ENCODE measurements at places on chromosomes 1 and 21.

- DNase-seq = no peak
These were observed 58.8 kb upstream of the PTGFR start for GRCh38 chr1:78432016-78432415.

GRCh38 chr1:229717786-229718576 is 91.9 kb downstream of the URB2 start:
- DNase-seq = no peak

- DNase-seq = no peak
These were observed 77.6 kb downstream of the XCL2 start for GRCh38 chr1:168466092-168466713.

DNA sequence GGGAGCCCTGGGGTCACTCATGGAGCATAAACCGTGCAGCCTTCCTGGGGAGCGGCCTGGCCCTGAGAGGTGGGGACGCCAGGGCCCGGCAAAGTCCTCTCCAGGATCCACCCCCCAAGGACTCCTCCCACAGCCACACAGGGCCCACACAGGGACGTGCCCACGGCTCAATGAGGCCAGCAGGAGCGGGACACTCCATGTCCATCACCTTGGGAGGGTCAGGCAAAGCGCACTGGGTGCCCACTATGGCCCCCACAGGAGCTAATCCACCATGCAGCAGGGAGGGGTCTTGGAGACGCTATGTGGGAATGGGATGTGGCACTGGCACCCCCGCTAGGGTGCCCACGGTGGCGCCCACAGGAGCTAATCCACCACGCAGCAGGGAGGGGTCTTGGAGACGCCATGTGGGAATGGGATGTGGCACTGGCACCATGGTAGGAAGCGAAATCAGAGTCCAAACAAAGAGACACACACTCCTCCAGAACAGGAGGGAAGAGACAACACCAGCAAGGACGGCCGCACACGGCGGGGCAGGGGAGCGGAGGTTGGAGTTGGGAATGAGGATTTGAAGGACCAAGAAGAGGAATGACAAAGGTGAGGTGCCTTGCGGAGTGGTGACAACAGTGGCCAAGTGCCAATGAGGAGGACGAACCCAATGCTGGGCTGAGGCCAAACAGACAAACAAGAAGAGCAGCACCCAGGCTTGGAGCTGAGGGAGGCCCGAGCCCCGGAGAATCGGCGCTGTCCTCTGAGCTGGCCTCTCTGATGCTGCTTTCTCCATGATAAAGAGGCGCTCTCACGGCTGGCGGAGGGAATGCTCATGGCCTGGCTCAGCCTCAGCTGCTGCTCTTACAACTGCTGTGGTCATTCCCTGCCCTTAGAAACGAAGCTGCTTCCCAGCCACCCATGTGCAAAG is 18.1 kb upstream of the SLC19A1 start:
- no peak for DNase-seq

DNA sequence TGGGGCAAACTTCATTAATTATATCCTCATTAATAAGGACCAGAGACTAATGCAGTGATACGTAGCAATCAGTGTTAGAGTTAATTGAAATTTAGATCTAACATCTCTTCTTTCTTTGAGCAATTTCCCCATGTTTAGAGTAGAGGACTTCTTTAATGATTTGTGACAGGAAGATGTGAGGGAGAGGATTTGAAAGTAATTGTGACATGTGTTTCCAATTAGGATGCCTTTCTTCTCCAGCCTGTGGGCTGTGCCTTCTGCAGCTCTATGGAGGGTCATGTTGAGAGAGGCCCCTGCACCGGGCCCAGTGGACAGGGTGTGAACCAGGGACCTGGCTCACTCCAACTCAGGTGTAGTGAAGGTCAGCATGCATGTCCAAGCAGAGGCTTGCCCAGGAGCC is 103.0 kb downstream of the GREM2 start:
- no peak for DNase-seq

DNA sequence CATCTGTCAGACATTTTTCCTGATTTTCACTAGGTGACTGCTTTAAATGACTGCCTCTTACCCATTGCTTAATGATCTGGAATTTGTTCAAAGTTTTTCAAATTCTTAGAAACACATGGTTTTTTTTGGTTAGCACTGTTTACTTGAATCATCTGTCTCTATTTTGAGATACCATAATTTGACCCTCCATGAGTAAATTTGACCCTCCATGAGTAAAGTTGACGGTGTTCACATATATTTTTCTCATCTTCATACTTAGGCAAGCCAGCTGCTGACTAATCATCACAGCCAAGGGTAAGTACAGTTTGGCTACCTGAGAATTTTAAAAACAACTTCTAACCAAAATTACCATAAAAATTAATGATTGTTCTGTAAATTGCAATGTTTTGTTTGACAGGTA is 586.5 kb downstream of the PTBP2 start:
- no peak for DNase-seq

GRCh38 chr1:246153796-246154212 is 353.3 kb downstream of the SMYD3 start:
- DNase-seq = no peak

DNA sequence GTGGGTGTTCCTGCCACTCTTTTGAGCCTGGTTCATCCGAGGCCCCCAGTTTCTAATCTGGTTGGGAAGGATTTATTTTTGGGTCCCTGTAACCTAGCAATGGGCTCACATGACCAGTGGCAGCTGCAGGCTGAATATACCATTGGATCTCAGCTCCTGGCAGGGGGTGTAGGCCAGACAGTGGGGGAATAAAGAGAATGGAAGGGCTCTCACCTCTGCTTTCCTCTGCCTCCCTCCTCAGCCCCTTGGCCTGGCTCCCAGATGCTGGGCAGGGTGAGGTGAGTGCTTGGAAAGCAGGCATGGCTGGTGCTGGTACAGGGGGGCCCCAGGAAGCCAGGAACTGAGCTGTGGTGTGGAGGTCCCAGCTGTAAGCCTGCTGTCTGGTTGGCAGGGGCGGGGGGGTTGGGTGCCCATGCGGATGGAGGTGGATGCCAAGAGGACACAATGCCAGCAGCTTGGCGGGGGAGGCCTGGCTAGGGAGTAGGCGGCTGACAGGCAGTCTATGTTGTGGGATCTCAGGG is 3.6 kb upstream of the GPR61 start:
- no peak for DNase-seq

GRCh38 chr1:94379615-94380014 is 38.6 kb upstream of the ABCD3 start:
- no peak for DNase-seq

GRCh38 chr1:50197216-50197615 is 88.5 kb downstream of the ELAVL4 start:
- no peak for DNase-seq

- DNase-seq = peak; percentile 92
These were observed 51.4 kb downstream of the EVA1C start for GRCh38 chr21:32463889-32464300.

GRCh38 chr1:103779932-103780331 is 30.2 kb downstream of the AMY1C start:
- no peak for DNase-seq

GRCh38 chr1:86965012-86965826 is 50.8 kb downstream of the HS2ST1 start:
- peak; percentile 13 for DNase-seq

- no peak for DNase-seq
These were observed 244.9 kb downstream of the DSCAM start for GRCh38 chr21:40602080-40602479.

- DNase-seq = peak; percentile 1
These were observed 163.9 kb downstream of the ST6GALNAC5 start for GRCh38 chr1:77031106-77031662.

DNA sequence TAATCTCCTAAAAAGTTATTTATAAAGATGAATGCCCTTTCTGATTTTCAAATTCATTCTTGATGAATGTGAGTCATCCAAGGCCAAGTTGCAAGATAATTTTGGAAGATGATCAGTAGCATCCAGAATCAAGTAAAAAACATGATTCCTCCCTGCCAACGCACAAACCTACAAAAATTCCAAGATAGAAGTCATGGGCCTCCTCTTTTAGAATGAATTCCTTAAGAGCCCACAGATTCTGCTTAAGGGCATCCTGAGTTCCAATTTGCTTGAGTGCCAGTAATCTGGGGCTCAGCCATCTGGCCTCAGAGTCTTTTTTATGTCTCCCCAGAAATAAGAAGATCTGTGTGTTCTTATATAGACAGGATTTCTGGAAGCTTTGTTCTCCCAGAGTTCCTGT is 23.2 kb upstream of the SPATA6 start:
- no peak for DNase-seq

GRCh38 chr1:8198522-8198921 is 119.4 kb upstream of the SLC45A1 start:
- no peak for DNase-seq

- DNase-seq = no peak
These were observed 2.7 kb downstream of the MAP3K6 start for GRCh38 chr1:27363766-27364695.

DNA sequence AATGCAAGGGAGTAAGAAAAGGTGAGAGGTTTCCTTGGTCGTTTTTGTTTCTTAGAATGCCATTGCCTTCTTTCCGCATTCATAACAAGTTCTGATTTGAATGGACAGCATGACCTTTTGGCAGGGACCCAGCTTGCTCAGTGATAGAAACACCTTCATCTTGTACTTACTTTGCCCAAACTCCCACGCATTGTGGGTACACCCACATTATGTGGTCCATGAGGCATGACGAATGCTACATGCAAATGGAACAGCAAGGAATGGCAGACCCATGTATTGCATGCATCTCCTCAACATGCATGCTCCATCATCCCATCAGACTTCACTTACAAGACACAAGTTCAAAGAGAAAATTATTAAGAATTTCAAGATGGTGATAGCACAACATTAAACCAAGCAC is 102.8 kb downstream of the CDC7 start:
- DNase-seq = no peak

DNA sequence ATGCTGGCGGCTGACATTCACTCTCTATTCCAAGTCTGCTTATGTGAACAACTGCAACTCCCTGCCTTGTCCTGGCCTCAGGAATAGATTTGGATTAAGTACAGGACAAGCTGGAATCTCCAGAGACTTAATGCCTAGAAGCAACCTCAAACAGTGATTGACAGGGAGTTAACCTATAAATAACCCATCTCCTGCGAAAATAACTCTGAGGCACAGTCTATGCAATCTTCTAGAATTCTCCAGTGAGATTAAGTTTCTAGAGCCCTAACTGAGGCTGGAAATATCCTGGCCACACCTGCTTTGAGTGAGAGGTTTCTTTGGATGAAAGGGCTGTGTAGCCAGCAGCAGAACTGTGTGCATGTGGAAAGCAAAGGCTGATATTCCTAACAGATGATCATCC is 25.3 kb upstream of the ATP1A1 start:
- no peak for DNase-seq

DNA sequence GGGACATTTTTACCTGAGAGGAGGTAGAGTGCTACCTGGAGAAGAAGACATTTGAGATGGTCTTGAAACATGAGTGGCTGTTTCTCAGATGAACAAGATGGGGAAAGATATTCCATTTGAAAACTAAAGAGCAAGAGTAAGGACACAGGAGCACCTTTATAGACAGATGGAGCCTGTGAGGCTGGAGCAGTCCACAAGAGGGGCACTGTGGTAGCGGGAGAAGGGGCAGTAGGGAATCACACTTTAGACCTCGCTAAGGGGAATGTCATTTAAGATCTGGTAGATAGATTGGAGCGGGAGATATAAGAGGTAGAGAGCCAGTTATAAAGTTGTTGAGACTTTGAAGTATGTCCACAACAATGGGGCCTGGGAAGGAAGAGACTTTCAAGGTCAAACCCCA is 23.4 kb downstream of the DYNLT5 start:
- no peak for DNase-seq

GRCh38 chr1:115136106-115136505 is 46.8 kb upstream of the TSPAN2 start:
- no peak for DNase-seq

DNA sequence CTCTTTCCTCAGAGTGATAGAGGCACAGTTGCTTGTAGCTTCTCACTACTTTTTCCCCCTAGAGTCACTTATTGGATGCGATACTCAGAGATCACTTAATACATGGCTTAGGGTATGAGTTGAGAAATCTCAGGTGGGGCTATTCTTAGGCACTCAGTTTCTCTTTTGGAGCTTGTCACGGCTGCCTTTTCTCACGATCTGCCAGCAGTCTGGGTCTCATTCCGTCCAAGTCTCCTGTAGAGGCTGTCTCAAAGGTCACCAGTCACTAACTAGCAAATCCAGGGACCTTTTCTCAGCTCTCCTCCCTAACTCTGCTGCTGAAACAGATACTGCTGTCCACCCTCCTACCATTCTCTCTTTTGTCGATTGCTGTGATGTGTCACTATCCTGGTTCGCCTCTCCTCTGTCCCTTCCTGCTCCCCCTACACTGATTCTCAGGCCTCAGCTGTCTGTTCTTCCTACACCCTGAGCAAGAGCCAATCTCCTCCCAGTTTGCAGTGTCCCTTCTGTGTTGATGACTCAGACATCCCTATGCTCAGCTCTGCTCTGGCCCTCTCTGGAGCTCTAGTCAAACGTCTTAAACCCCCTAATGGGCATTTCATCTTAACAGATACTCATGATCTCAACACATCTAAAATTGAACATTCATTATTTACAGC is 12.4 kb downstream of the ATP1A2 start:
- peak; percentile 11 for DNase-seq

GRCh38 chr21:31752352-31752751 is 20.4 kb upstream of the SCAF4 start:
- DNase-seq = no peak

DNA sequence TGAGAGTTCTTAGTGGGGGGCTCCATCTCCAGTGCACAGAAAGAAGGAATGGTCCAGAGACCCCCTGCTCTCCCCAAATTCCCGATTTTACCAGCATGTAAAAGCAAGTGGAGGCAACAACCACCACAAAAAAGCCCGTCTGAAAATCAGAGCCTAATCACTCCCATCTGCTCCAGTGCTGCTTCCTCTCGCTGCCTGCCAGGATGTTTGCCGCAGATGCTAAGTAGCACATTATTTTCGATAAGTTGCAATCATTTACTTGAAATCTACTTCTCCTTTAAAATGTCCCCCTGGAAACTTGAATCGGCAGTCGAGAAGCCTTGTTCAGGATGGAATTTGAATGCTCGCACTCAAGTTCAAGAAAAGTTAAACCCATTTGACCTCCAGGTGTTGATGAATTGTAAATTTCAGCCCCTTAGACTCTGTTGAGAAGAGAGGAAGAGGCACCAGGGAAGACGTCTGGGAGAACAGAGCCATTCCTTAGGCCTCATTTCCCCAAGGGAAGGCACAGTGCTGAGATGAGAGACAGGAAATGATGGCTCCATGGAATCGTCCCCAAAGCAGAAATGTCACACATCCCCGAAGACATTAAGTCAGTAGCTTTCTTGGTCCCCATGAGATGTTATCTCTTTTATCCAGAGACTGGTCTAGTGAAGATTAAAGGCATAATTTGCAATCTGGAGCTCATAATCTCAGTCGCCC is 221.3 kb downstream of the PBX1 start:
- no peak for DNase-seq

Data from LoVo (cell line).